Esophagus (tissue), 2 donors: ENCODE measurements at places on chromosomes 13 and 19. TPM values are rescaled to one million over a fixed set of nuclear protein-coding genes. Genes with fewer than 3 reads are reported as not detected.

The IRGC gene
- not detected for polyA plus RNA-seq

The ATP5F1D gene
- polyA plus RNA-seq = 234 TPM

The CYP2F1 gene
- 2.2 TPM for polyA plus RNA-seq

The PDX1 gene
- not detected for polyA plus RNA-seq

The TMC4 gene
- 11.0 TPM for polyA plus RNA-seq

The EPSTI1 gene
- 0.65 TPM for polyA plus RNA-seq

The ZNF738 gene
- polyA plus RNA-seq = 2.9 TPM

The STK11 gene
- polyA plus RNA-seq = 38.8 TPM

The IL27RA gene
- 1.3 TPM for polyA plus RNA-seq

The MRPS31 gene
- polyA plus RNA-seq = 18.6 TPM

The DNAAF3 gene
- 1.1 TPM for polyA plus RNA-seq

The ICAM5 gene
- polyA plus RNA-seq = 0.45 TPM

The EFNA2 gene
- 0.39 TPM for polyA plus RNA-seq

The PABPC3 gene
- 0.20 TPM for polyA plus RNA-seq

The SWSAP1 gene
- 2.2 TPM for polyA plus RNA-seq

The CABP5 gene
- not detected for polyA plus RNA-seq

The LRRC4B gene
- polyA plus RNA-seq = 0.92 TPM

The CEACAM5 gene
- polyA plus RNA-seq = 172 TPM

The KASH5 gene
- not detected for polyA plus RNA-seq

The TBXA2R gene
- polyA plus RNA-seq = 0.59 TPM

The DAND5 gene
- polyA plus RNA-seq = not detected

The CEACAM20 gene
- polyA plus RNA-seq = not detected

The DUS3L gene
- polyA plus RNA-seq = 53.9 TPM

The MEIOSIN gene
- not detected for polyA plus RNA-seq

The ZNF8 gene
- polyA plus RNA-seq = 1.6 TPM

The TUBA3C gene
- polyA plus RNA-seq = not detected

The LILRB5 gene
- polyA plus RNA-seq = 0.63 TPM

The CEACAM19 gene
- 7.5 TPM for polyA plus RNA-seq

The CRLF1 gene
- polyA plus RNA-seq = 2.8 TPM

The PTPRS gene
- polyA plus RNA-seq = 18.3 TPM

The ZNF93 gene
- polyA plus RNA-seq = 1.8 TPM

The BICRA gene
- polyA plus RNA-seq = 4.0 TPM

The PLEKHF1 gene
- 33.6 TPM for polyA plus RNA-seq

The FGF22 gene
- 0.86 TPM for polyA plus RNA-seq

The GGN gene
- 0.12 TPM for polyA plus RNA-seq

The IFNL1 gene
- polyA plus RNA-seq = not detected

The SMG9 gene
- 23.2 TPM for polyA plus RNA-seq

The CEACAM4 gene
- 0.58 TPM for polyA plus RNA-seq

The RNF113B gene
- polyA plus RNA-seq = not detected

The MUC16 gene
- polyA plus RNA-seq = 0.06 TPM

The RUBCNL gene
- 0.26 TPM for polyA plus RNA-seq

The ZSCAN4 gene
- polyA plus RNA-seq = 0.01 TPM

The GSX1 gene
- polyA plus RNA-seq = not detected

The NCR1 gene
- not detected for polyA plus RNA-seq

The ZNF560 gene
- polyA plus RNA-seq = not detected

The SH2D3A gene
- 29.6 TPM for polyA plus RNA-seq

The UBL3 gene
- polyA plus RNA-seq = 41.5 TPM

The ZNF541 gene
- polyA plus RNA-seq = 0.06 TPM

The NCCRP1 gene
- 510 TPM for polyA plus RNA-seq

The GFY gene
- not detected for polyA plus RNA-seq

The SYNE4 gene
- 0.87 TPM for polyA plus RNA-seq

The LGALS4 gene
- 2.3 TPM for polyA plus RNA-seq

The NKG7 gene
- polyA plus RNA-seq = 1.0 TPM

The CD33 gene
- 0.66 TPM for polyA plus RNA-seq

The ADGRE3 gene
- polyA plus RNA-seq = not detected
